ENCODE measurements at places on chromosomes 11 and 22.

DNA sequence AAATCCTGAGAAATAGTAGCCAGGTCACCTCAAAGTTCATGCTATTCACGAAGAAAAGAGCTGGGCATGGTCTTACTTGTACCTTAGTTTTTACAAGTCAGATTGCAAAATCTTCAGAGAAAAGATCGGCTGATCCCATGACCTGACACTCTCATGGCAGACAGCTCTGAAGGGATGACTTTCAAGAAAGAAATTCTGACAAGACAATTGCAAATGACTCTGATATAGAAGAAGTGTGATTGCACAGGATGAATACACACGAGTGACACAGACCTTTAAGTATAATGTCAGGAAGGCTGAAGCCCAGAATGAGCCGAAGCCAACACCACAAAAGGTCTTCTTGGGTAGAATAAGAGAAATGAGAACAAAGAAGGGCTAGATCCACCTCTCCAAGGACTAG, 59.4 kb upstream of the DRD2 start:
- DNase-seq: no peak

GRCh38 chr11:86919557-86920210, 35.5 kb downstream of the FZD4 start:
- DNase-seq: no peak

- no peak for DNase-seq
Observed at GRCh38 chr11:123841174-123841573, 35.0 kb upstream of the OR6M1 start.

GRCh38 chr22:30460147-30460546, 11.7 kb downstream of the SEC14L3 start:
- no peak for DNase-seq

- no peak for DNase-seq
Observed at GRCh38 chr11:59680287-59681154, 11.7 kb upstream of the PATL1 start.

DNA sequence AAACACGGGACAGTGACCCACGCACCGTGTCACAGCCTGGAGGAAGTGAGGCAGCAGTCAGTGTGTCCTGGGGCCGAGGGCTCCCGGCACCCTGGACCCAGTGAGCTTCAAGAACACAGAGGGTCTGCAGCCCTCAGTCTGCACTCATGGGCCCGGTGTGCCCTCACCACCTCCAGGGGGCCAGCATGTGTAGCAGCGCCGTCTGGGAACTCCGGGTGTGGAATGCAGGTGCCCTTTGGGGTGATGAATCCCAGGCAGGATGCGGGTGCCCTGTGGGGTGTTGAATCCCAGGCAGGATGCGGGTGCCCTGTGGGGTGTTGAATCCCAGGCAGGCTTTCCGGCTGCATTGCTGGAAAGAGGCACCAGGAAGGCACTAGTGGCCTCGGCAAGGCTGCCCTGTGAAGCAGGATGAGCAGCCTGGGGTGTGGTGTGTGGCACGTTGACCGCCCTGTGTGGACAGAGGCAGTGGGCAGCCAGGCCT, 1399.9 kb downstream of the BRD1 start:
- DNase-seq: no peak

DNA sequence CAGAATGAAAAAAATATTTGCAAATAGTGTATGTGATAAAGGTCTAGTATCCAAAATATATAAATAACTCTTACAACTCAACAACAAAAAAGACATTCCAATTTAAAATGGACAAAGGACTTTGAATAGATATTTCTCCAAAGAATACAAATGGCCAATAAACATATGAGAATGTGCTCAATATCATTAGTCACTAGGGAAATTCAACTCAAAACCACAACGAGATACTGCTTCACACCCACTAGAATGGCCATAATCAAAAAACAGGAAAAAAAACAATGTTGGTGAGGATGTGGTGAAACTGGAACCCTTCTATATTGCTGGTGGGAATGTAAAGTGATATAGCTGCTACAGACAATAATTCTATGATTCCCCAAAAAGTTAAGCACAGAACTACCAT, 38.6 kb upstream of the RPS13 start:
- DNase-seq: no peak

DNA sequence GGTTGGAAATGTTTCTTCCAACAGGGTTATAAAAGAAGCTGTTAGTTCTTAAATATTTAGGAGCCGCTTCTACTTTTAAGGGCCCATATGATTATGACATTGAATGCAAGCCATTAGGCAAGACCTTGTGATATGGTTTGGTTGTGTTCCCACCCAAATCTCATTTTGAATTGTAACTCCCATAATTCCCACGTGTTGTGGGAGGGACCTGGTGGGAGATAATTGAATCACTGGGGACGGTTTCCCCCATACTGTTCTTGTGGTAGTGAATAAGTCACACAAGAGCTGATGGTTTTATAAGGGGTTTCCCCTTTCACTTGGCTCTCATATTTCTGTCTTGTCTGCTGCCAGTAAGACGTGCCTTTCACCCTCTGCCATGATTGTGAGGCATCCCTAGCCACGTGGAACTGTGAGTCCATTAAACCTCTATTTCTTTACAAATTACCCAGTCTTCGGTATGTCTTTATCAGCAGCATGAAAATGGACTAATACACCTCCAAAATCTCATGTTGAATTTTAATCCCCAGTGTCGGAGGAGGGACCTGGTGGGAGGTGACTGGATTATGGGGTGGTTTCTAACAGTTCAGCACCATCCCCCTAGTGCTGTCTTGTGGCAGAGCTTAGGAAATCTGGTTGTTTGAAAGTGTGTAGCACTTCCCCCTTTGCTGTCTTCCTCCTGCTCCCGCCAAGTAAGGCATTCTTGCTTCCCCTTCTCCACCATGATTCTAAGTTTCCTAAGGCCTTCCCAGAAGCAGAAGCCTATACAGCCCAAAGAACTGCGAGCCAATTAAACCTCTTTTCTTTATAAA, 4.3 kb downstream of the CD59 start:
- DNase-seq: no peak

DNA sequence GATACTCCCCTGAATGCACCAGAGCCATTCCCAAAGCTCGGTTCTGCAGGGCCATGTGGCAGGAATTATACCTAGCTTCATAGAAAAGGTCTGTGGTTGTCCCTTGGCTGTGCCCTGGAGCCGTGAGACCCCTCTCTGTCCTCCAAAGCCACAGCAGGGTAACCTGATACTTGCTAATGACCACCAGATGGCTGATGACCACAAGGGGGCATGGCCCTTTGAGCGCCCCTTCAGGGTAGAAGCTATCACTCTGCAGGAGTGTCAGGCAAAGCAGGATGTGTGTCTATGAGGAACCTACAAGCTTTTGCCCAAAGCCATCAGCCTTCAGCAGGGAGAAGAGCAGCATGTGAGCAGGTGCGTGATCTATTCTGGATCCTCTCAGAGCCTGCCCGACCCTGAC, 95.3 kb downstream of the NTM start:
- no peak for DNase-seq

DNA sequence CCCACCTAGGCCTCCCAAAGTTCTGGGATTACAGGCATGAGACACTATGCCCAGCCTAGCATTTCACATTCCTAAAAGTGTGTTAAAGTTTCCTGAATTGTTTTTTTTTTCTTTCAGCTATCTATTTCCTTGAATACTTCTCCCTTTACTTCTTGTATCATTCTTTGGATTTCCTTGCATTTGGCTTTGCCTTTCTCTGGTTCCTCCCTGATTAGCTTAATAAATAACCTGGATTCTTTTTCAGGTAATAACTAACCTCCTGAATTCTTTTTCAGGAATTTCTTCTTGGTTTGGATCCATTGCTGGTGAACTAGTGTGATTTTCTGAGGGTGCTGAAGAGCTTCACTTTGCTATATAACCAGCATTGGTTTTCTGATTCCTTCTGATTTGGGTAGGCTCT, 47.9 kb downstream of the MRGPRX2 start:
- no peak for DNase-seq

- DNase-seq: no peak
Observed at GRCh38 chr11:65977621-65978390, 16.3 kb downstream of the SART1 start.

DNA sequence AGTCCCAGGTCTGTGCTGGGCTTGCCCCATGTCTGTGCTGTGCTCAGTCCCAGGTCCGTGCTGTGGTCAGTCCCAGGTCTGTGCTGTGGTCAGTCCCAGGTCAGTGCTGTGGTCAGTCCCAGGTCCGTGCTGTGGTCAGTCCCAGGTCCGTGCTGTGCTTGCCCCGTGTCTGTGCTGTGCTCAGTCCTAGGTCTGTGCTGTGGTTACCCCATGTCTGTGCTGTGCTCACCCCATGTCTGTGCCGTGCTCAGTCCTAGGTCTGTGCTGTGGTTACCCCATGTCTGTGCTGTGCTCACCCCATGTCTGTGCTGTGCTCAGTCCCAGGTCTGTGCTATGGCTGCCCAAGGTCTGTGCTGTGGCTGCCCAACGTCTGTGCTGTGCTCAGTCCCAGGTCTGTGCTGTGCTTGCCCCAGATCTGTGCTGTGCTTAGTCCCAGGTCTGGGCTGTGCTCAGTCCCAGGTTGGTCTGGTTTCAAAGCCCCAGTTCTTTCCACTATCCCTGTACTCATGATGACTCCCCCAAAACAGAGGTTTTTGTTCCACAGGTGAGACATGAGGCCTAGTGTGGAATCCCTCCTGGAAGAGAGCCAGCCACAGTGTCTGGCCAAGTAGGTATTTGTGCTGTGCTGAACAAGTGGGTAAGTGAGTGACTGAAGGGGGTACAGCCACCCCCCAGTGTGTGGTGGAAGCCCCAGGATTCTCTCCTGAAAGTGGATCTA, 34.8 kb downstream of the IRAG1 start:
- no peak for DNase-seq

GRCh38 chr11:116177521-116178210, 595.1 kb downstream of the BUD13 start:
- DNase-seq: no peak

- peak; percentile 73 for DNase-seq
Observed at GRCh38 chr11:280706-281485, 2.7 kb downstream of the NLRP6 start.

DNA sequence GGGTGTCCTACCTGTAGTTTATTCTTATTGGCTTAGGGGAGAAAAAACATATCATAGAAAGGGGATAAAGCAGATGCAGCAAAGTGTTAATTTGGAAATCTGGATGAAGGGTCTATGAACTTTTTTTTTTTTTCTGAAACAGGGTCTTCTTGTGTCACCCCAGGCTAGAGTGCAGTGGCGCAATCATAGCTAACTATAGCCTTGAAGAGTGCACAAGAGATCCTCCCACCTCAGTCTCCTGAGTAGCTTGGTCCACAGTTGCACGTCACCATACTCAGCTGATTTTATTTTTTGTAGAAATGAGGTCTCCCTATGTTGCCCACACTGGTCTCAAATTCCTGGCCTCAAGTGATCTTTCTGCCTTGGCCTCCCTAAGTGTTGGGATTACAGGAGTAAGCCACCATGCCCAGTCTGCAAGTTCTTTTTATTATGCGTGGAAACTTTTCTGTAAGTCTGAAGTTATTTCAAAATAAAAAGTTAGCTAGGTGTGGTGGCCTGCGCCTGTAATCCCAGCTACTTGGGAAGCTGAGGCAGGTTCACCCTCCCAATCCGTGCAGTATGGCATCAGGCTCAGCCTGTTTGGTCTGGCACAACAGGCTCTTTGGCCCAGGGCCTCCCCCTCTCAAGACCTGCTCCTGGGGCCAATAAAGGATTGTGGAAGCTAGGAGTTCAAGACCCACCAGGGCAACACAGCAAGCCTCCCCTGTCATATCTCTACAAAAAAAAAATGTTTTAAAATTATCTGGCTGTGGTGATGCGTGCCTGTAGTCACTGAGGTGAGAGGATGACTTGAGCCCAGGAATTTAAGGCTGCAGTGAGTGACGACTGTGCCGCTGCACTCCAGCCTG, 111.9 kb downstream of the MED15 start:
- DNase-seq: no peak

DNA sequence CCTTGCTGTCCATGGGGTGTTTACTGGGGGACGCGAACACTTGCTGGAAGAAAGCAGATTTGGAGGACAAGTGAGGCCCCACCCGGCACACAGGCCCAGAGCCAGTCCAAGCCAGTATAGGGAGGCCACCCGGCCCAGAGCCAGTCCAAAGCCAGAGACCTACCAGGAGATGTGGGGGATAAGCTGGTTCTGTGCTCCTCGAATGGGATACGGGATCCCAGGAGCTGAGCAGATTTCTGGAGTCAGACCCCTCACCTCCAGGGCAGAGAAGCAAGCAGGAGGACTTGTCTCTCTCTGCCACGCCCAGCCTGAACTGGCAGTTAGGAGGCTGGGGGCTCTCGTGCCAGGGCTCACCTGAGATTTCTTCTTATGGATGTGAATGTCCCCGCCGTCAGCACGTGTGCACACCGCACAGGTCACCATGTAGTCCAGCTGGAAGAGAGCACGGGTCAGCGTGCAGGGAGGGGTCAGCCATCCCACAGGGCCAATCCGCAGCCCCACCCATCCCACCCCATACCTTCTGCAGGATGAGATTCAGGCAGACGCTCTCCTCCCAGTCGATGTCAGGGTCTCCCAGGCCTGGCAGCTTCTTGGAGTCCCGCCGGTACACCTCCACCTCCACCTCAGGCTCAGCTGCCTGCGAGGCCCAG, 35.3 kb downstream of the KIAA0930 start:
- DNase-seq: no peak

DNA sequence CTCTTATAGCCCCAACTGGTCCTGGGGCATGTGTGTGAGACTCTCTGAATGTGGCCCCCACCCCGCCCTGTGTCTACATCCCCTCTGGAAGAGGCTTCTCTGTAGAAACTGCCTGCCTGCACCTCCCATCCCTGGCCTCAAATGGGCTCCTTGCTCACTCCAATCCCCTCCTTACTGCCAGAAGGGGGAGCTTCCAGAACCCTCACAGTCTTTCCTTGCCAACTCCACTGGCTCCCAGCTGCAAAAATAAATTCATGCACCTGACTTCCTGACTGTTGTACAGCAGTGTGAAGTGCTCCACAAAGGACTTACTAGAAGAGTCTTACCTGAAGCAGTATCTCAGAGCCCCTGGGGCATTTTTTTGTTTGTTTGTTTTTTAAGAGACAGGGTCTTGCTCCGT, 15.2 kb upstream of the SERPIND1 start:
- DNase-seq: no peak

DNA sequence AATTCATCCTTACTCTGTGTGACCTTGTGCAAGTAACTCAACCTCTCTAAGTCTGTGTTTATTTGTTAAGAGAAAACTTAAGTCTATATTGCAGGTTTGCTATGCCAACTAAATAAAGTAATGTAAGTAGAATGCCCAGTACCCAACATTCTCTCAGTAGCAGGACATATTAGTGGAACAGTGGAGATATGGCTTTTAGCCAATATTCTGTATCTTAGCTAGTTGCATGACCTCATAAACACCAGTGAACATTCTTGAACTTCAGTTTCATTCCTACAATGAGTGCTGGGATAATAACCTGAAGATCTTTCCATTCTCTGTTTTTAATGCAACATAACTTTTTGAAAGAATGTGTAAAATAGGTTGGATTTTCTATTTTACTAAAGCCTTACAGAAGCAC, 77.0 kb downstream of the RAB38 start:
- DNase-seq: no peak

DNA sequence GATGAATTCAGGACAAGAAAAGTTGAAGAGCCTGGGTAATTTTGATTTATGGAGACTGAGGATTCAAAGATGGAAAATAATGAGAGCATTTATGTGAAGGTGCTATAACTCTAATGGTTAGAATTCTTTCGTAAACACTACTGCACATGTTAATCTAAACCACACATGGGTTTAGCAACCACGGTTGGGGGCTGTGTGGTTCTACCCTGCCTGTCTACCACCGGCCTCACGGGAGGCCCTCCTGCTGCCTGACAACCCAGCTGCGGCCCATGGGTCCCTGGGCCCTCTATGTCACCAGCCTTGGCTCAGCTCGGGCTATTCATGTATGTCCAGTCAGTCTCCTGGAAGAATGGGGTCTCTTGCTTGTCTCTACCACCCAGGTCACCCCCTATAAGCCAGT, 68.5 kb upstream of the ARFGAP3 start:
- no peak for DNase-seq

All from activated CD8-positive, alpha-beta memory T cell treated with anti-CD3 and anti-CD28 coated beads, Interleukin-2, amount 50 U/mL, for 48 hours (primary cell).